ENCODE measurements at places on chromosomes 1 and 21.

GRCh38 chr1:203599875-203600781 lies 26.5 kb upstream of the ATP2B4 start:
- DNase-seq, result no peak

- DNase-seq, result no peak
These were observed at the start of gene AGPAT3 for GRCh38 chr21:43864962-43865539. AGPAT3 (plus strand) TSS chr21:43865223; CDS start chr21:43959682, 94,459 bp downstream.

- no peak for DNase-seq
These were observed 150.1 kb downstream of the CDC7 start for GRCh38 chr1:91650764-91651163.

DNA sequence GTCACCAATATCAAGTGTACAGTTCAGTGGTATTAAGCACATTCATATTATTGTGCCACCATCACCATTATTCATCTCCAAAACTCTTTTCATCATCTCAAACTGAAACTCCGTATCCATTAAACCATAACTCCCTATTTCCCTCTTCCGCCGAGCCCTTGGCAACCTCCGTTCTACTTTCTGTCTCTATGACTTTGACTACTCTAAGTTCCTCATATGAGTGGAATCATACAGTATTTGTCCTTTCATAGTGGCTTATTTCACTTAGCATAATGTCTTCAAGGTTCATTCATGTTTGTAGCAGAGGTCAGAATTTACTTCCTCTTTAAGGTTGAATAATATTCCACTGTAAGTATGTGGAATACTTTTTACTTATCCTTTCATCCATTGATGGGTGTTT lies 21.7 kb downstream of the SELP start:
- DNase-seq, result no peak

DNA sequence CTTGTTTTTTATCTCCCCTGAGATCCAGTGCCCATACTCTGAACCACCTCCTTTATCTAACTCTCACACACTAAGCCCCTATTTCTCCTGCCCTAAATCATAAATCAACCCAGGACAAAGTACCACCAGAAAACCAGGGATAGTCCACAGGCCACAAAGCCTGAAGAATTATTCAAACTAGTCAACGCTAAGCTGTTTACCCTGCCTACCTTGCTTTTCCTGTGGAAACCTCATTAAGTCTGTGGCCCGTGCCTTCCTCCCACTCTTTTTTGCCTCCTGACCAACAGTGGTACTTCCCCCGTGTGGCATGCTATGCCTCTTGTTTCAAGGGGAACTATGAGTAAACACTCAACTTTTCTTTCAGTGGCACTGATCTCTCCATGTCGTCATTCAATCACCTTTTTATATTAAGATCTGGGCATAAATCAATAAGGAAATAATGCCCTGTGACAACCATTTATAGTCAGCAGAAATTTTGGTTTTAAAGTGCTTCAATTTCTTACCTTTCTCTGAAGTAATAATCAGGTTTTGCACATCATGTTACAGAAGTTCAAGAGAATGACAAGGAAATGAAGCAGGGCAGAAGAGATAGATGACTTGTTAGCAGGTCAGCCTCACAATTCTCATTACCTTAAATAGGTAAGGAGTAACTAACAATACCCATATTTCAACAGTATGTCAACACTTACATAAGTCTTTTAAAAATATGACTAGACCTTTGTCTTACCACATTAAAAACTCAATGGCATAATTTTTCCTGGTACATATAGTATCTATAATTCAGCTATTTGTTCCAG lies 32.1 kb downstream of the EYA3 start:
- peak; percentile 49 for DNase-seq

GRCh38 chr1:53576866-53577760 lies 117.9 kb downstream of the DMRTB1 start:
- no peak for DNase-seq
